WTC11 (cell line): ENCODE measurements at places on chromosomes 3 and 15. TPM values are rescaled to one million over a fixed set of nuclear protein-coding genes. Genes with fewer than 3 reads are reported as not detected.

The NPTN gene
- total RNA-seq, result 96.1 to 116 TPM (median 102 TPM) in 3 replicates

The SH3GL3 gene
- 7.8 to 9.2 TPM (median 8.0 TPM) in 3 replicates for total RNA-seq

The RBMS3 gene
- total RNA-seq, result 5.0 to 8.7 TPM (median 6.7 TPM) in 3 replicates

The IQCB1 gene
- total RNA-seq, result 26.8 to 30.2 TPM (median 27.7 TPM) in 3 replicates

The PLA2G4D gene
- 0.07 to 0.24 TPM (median 0.09 TPM) in 3 replicates for total RNA-seq

The ADAMTS17 gene
- total RNA-seq, result 1.8 to 2.8 TPM (median 2.2 TPM) in 3 replicates

The CASR gene
- 0.16 to 0.24 TPM (median 0.21 TPM) in 3 replicates for total RNA-seq

The LRTM1 gene
- not detected in 3 replicates for total RNA-seq

The KNG1 gene
- total RNA-seq, result 0.13 to 0.44 TPM (median 0.34 TPM) in 3 replicates

The OR5K4 gene
- not detected in 3 replicates for total RNA-seq

The ZDHHC23 gene
- 16.1 to 19.2 TPM (median 17.9 TPM) in 3 replicates for total RNA-seq

The SLC22A13 gene
- total RNA-seq, result 0.16 to 0.42 TPM (median 0.30 TPM) in 3 replicates

The DUOX1 gene
- 1.3 to 2.1 TPM (median 1.3 TPM) in 3 replicates for total RNA-seq

The C15orf61 gene
- total RNA-seq, result 2.6 to 3.3 TPM (median 2.9 TPM) in 3 replicates

The RPL39L gene
- 78.3 to 79.5 TPM (median 79.0 TPM) in 3 replicates for total RNA-seq

The IL17RD gene
- total RNA-seq, result 59.1 to 72.9 TPM (median 66.0 TPM) in 3 replicates

The CCDC33 gene
- 5.6 to 10.6 TPM (median 6.1 TPM) in 3 replicates for total RNA-seq

The DNAJB8 gene
- total RNA-seq, result not detected in 3 replicates

The MKRN3 gene
- not detected in 3 replicates for total RNA-seq

The LRRN1 gene
- 114 to 124 TPM (median 121 TPM) in 3 replicates for total RNA-seq

The SMCO1 gene
- total RNA-seq, result not detected in 3 replicates

The PLCH1 gene
- 8.4 to 8.9 TPM (median 8.8 TPM) in 3 replicates for total RNA-seq

The ANP32A gene
- 232 to 253 TPM (median 242 TPM) in 3 replicates for total RNA-seq

The LTF gene
- total RNA-seq, result 0.14 to 0.30 TPM (median 0.22 TPM) in 3 replicates

The MESP2 gene
- 0.66 to 1.0 TPM (median 0.68 TPM) in 3 replicates for total RNA-seq
